Stimulated activated CD8-positive, alpha-beta memory T cell treated with anti-CD3 and anti-CD28 coated beads, Interleukin-15, amount 100 ng/mL, for 24 hours (primary cell): ENCODE measurements at places on chromosomes 1 and 21.

DNA sequence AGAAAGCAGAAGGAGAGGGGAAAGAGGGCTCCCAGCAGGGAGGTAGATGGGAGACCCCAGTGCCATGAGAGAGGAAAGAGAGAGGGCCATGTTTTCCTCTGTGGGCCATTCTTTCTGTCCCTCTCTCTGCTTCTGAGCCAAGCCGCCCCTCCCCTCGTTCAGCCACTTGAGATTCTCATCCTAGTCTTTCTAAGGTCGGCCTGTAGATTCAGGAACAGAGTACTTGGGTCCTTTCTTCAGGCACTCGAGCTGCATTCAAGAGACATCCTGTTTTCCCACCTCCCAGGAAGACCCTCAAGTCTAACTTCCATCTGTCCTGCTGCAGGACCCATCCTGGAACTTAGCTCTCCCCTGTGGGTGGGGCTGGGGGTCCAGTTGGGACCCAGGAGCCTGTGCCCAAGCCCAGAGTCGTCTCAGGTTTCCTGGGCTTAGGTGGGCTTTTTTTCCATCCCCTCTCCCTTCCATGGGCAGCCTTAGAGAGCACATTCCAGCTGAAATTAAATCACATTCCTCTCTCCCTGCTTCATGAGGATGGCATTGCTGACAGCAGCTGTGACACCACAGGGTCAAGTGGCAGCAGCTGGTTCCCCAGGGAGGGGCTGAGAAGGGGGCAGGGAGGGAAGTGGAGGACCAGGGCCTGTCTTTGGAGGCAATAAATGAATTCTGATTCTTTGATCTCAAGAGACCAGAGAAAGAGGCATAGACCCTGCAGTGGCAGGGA lies 13.0 kb downstream of the NES start:
- DNase-seq: no peak

GRCh38 chr1:237911911-237912310 lies 21.2 kb upstream of the ZP4 start:
- no peak for DNase-seq

DNA sequence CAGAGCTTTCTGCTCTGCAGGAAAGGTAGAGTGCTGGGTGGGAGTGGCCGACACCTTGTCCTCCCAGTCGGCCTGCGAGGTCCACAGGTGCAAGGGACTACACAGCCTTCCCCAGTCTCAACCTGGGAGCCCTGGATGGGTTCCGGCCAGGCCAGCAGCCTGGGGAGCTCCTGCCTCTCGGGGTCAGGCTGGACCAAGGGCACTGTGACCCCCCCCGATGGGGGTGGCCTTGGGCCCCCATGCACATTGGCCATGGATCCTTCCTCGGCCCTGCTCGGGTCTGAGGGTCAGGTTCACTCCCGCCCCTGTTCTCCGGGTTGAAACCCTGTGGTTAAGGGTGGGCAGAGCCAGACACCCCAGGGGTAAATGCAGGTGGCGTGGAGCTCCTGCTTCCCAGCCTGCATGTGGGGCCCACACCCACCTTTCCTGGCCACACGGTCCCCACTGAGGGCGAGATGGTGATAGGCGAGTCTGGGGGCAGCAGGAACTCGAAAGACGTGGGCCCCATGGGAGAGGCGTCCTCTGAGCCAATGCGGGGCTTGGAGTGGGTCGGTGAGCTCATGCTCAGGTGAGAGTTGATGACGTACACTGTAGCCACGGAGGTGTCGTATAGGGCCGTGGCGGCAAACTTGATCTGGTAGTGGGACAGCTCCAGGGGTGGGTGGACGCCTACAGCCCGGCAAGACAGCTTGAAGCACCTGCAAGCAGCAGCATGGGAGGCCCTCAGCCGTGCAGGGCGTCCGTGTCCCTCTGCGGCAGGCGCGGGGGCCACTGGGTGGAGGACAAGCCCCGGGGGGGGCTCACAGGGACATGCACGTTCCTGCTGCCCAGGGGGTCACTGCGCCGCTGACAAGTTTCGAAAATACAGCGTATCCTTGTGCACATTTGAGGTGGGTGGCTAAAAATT lies 10.8 kb upstream of the TMEM52 start:
- DNase-seq: no peak

DNA sequence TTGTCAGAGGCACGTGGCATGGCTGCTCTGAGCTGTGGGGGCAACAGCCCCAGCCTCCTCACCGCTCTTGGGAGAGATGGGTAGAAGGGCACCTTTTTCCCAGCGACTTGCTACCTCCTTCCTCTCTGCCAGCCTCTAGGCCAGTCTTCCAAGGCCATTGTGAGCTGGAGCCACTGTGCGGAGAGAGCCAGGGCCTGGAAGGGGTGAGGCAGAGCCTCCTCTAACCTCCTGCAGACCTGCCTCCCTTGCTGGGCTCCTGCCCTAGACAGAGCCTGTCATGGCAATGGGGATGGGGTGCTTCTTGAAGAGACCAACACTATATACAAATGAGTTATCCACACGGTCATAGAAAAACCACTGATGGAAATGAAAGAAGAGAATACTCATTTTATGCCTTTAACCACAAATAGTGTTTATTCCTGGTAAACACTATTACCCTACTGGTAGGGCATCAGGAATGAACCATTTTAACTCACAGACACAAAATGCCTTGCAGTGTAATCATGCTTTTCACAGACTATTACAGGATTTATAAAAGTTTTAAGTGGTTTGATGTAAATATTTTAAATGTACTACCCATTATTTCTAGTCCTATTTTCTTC lies 5.0 kb upstream of the IGFN1 start:
- DNase-seq: no peak

GRCh38 chr1:203031467-203031866 lies 5.2 kb downstream of the PPFIA4 start:
- DNase-seq: no peak
